Activated T-cell treated with anti-CD3 and anti-CD28 coated beads, Interleukin-2, amount 50 U/mL, for 72 hours (primary cell): ENCODE measurements at places on chromosomes 4 and X. TPM values are rescaled to one million over a fixed set of nuclear protein-coding genes. Genes with fewer than 3 reads are reported as not detected.

DNA sequence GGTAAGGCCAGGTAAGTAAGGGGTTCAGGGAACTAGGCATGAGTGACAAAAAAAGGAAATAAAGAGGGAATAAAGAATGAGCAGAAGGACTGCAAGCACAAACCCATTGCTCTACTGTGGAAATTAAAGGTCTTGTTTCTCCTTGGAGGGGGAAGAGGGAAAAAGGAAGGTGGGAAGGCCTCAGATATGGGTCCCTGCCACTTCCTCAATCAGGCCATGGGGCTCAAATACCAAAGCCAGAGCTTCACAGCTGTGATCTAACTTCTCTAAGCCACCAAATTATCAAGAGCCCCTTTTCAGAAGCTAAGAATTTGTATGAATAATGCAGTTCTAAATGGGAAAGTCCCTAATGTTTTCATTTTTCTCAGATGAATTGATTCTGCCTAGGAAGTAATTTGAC, 4.7 kb downstream of the USP51 start:
- H3K36me3 ChIP-seq: peaks cover 2% of the 10 kb centered on the region
- H3K4me3 ChIP-seq: no peak overlapping the region
- H3K27ac ChIP-seq: no peak overlapping the region
- peaks cover 5% of the 10 kb centered on the region for H3K4me1 ChIP-seq

GRCh38 chrX:126836186-126836585, 16.7 kb downstream of the PRR32 start:
- no peaks in the 10 kb centered on the region for H3K4me1 ChIP-seq
- no peaks in the 10 kb centered on the region for H3K36me3 ChIP-seq
- no peak overlapping the region for H3K4me3 ChIP-seq

GRCh38 chrX:131792356-131792749, 230.7 kb upstream of the STK26 start:
- no peak overlapping the region for H3K27ac ChIP-seq
- H3K4me1 ChIP-seq: peaks cover 15% of the 10 kb centered on the region
- H3K4me3 ChIP-seq: peak overlapping the region; percentile 93
- DNase-seq: peak; percentile 88
- H3K36me3 ChIP-seq: peaks cover 2% of the 10 kb centered on the region
- H3K27me3 ChIP-seq: peaks cover 29% of the 10 kb centered on the region

- H3K27ac ChIP-seq: no peak overlapping the region
- H3K4me3 ChIP-seq: no peak overlapping the region
- no peak for DNase-seq
- no peaks in the 10 kb centered on the region for H3K36me3 ChIP-seq
- H3K27me3 ChIP-seq: peaks cover 53% of the 10 kb centered on the region
These were observed 391.4 kb upstream of the DIPK2B start for GRCh38 chrX:45592101-45592500.

DNA sequence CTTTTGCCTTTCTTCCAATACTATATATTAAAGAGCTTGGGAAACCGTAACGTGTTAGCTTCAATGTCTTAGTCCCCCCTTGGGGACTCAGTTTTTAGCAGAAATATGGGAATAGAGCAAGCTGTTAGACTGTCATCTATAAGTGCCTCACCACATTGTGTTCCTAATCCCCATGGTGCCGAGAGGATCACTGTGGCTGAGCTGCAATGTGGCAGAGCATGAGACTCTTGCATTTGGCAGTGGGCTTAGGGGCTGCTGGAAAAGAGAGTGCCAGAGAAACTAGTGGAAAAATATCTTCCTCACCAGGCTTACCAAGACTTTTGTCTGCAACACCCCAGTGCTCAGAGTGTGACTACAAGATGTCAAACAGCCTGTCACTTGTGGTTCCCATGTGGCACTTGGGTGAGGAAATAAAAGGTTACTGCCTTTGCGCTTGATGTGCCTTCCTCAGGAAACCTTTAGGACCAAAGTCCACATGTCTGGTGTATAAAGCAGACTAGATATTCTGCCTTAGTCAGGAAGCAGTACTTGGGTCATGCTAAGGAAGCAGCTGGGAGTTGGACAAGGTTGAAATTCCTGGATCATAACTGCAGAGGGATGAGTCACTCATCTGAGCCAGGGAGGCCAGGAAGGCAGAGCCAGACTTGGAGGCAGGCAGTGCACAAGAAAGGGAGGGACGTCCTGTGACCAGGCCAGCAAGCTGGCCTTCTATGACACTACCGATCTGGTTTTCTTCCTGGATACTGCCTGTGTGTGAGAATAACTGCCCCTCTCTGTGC, 9.7 kb upstream of the MAGEA4 start:
- no peak overlapping the region for H3K27ac ChIP-seq
- no peak overlapping the region for H3K4me3 ChIP-seq
- DNase-seq: no peak
- H3K4me1 ChIP-seq: no peaks in the 10 kb centered on the region

- no peak for DNase-seq
- no peak overlapping the region for H3K4me3 ChIP-seq
- no peaks in the 10 kb centered on the region for H3K27me3 ChIP-seq
- H3K36me3 ChIP-seq: no peaks in the 10 kb centered on the region
These were observed 202.3 kb downstream of the NDST4 start for GRCh38 chr4:114911111-114911510.

- H3K27ac ChIP-seq: no peak overlapping the region
- no peak overlapping the region for H3K4me3 ChIP-seq
- H3K4me1 ChIP-seq: no peaks in the 10 kb centered on the region
- H3K36me3 ChIP-seq: no peaks in the 10 kb centered on the region
- DNase-seq: no peak
These were observed 907.1 kb downstream of the RPA4 start for GRCh38 chrX:97790850-97791249.

DNA sequence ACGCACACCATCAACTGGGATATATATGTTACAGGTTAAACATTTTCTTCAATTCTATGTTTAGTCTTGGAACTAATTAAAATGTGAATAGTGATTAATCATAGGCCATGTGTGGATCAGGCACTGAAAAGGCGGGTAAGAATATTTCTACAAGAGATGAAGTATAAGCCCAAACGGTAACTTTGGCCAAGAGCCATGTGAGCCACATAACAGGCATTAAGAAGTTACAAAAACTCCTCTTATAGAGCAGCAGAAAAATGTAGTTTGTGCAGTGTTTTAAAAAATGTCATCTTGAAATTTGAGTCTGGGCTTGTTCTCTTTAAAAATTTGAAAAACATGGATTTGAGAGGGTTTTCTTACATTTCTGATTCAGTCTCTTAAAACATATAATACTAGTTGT, 521.8 kb upstream of the DIPK2B start:
- H3K27ac ChIP-seq: no peak overlapping the region
- peaks cover 24% of the 10 kb centered on the region for H3K27me3 ChIP-seq
- H3K4me1 ChIP-seq: peaks cover 10% of the 10 kb centered on the region
- H3K4me3 ChIP-seq: no peak overlapping the region
- no peaks in the 10 kb centered on the region for H3K36me3 ChIP-seq

Gene MTMR8
- total RNA-seq: 4.1 TPM

Gene TRIM61
- total RNA-seq: 1.8 TPM
